Retina (tissue), 1 donor: ENCODE measurements at places on chromosomes 7 and 10.
A peak's percentile ranks its signal among the peaks of the same experiment; 100 is the strongest.

- no peak for DNase-seq
Observed at GRCh38 chr10:111996103-111996502, 187.5 kb downstream of the GPAM start.

DNA sequence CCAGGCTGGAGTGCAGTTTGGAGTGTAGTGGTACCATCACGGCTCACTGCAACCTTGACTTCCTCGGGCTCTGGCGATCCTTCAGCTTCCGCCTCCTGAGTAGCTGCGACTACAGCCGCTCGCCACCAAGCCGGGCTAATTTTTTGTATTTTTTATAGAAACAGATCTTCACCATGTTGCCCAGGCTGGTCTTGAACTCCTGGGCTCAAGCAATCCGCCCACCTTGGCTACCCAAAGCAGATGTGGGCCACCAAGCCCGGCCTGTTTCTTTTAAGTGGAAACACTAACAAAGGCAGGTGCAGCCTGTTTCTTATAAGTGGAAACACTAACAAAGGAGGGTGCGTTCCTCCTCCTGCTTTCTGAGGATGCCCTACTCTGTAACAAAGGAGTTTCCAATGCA is 18.2 kb downstream of the PRF1 start:
- DNase-seq, result no peak

DNA sequence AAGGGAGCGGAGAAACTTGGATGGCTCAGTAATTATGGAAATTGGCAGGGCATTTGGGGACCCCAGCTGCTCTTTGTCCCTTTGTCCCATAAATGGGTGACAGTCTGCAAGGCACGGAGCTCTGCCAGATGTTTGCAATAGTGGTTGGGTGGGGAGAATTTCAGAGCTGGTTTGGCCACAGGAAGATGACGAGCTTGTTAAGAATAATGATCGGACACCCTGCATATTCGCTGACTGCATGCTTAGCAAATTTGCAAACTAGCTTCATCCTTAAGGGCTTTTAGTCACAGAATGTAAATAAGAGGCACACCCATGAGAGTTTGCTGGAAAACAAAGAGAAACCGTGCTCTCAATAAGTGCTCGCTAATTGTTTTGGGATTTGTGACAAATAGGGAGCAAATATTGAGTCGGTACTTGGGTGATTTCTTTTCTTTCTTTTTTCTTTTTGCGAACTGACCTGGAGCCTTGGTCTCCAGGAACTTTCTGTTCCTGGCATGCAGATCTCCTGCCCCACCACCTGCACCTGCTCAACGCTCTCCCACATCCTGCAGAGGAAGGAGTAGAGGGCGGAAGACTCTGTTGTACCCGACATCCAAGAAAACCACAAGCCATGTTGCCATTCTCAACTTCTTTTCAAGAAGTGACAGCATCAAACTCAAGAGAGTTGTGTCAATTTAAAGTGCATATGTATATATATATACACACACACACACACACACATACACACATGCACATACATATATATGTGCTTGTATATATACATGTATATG is 238.9 kb downstream of the CAMK1D start:
- DNase-seq, result peak; percentile 12

DNA sequence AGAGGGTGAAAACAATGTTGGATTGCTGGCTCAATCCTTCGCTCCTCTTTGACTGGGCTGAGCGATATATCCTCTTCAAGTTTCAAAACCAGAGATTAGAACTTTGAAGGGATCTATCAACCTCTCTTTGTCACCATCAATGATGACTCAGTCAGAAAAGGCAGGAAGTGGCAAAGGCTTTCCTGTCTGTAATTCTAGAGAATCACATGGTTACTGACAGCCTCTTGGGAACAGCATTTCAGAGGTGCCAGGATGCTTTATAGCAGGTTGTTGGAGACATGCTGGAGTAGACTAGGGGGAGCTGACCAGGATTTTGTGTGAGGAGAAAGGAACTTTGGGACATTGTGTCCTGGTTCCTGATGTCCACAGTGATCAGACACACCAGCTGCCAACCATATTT is 81.3 kb downstream of the PRKCQ start:
- no peak for DNase-seq

DNA sequence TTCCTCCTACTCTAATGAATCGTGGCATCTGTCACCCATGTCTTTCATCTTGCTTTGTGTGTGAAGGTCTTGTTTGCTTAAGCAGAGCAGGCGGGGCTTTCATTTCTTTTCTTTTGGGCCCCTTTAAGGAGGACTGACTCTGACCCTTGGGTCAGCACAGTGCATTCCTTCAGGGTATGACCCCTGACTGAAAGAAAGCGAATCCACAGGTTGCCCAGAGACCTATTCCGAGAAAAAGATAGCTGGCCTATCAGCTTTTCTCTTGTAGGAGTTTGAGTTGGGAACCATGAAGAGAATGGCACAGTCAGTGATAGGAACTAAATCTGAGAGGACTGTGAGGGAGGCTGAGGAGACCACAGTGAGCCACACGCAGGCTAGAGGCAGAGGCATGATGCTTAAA is 193.2 kb upstream of the CDCA7L start:
- DNase-seq, result no peak

DNA sequence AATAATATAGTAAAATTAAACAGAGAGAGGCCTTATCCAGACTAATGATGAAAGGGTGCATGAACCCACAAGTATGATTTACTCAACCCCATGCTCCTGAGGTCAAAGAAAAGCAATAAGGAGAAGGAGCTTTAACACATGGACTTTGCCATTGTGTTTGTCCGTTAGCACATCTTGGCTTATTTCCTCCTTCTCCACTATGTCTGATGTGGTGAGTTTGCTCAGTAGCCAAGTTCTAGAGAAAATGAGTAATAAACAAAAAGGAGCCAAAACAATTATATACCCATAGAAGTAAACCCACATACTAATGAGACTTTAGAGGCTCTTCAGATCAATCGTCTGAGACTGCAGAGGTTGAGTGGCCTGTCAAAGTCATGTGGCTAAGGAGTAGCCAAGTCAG is 26.1 kb upstream of the ADD3 start:
- DNase-seq, result no peak

DNA sequence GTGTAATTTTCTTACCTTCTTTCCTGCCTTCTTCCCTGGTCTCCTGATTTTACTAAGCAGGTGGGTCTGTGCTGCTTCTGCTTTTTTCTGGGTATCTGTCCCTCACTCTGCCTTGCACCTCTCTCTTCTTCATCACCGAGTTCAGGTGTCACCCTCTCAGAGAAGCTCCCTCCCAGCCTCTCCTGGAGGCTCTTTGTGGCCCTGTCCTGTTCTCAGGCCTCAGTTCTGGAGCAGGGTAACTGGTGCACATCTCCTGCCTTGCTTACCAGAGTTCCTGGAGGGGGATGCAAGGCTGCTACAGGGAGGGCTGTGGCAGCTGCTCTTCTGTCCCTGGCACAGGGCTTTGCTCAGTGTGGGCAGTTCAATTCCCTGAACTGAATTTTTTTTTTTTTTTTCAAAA is 66.1 kb downstream of the RBM33 start:
- DNase-seq, result no peak

GRCh38 chr10:93746844-93747284 is 10.9 kb upstream of the LGI1 start:
- DNase-seq, result no peak

DNA sequence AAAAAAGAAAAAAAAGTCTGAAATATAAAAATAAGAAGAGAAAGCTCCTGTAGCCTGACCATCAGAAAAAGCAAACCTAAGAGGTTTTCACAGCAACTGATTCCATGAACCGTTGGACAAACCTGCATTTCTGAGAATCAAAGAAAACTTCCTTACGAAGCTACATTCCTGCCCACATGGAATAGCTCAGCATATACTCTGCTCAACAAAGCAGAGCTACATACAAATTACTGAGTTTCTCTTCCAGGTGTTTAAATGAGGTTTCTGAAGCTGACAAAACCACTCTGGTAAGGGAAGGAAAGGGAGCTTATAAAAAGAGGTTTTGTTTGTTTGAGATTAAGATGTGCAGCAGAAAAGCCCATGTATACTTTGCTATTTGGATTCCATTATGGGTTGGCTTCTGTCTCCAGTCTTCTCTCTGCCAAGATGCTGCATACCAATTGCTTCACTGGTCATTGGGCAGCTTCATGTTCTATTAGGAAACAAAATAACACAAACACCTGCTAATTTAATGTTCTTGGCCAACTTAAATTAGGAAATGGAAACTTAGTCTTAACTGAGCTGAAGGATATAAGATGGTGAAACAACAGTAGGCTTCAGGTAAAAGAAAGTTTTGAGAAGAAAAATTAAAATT is 314.1 kb downstream of the LRRTM3 start:
- DNase-seq, result no peak

GRCh38 chr7:151094675-151095074 is 8.4 kb downstream of the AGAP3 start:
- DNase-seq, result no peak

GRCh38 chr10:90481326-90481923 is 376.4 kb downstream of the HTR7 start:
- DNase-seq, result no peak

- DNase-seq, result no peak
Observed at GRCh38 chr7:116307253-116307652, 96.9 kb downstream of the TES start.

DNA sequence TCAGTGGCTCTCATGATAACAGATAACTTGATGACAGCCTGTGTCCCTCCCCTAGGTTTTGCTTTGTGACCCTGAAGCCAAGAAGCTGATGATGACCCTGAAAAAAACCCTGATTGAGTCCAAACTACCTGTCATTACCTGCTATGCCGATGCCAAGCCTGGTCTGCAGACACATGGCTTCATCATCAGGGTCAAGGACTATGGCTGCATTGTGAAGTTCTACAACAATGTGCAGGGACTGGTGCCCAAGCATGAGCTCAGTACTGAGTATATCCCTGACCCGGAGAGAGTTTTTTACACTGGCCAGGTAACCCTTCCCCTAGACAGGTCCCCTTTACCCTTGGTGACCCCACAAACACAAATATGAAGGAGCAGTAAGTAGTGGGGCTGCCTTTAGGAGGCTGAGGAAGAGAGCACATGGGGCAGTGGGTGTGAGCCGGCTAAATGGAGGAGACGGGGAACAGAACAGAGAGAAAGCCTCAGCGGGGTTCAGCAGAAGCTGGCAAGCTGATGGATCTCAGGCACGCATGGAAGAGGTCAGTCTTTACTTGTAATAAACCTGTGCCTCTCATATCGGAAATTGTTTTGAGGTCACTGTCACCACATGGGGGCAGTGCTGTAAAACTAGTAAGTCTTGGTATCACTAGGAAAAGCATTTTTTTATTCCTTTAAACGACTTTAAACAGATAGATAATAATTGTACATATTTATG is 20.2 kb downstream of the PDCD11 start:
- DNase-seq, result peak; percentile 31

DNA sequence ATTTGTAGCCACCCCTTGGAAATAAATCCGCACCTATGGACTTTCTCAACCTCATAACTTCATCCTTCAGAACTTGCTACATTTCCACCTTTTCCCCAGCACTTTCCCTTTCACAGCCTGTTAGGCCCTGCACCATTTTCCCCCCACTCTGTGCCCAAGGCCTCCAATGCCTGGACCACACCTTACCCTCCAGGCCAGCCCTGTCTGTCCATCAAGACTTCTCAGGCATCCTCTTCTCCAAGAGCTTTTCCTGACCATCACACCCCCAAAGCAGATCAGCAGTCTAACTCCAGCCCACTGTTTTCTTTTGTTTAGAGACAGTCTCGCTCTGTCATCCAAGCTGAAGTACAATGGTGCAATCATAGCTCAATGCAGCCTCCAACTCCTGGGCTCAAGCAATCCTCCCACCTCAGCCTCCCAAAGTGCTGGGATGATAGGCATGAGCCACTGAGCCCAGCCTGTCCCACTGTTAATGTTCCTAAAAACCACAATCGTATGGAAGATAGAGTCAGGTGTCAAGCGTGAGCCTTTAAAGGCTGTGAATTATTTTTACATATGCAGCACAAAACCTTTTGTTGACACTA is 116.8 kb downstream of the PARD3 start:
- DNase-seq, result no peak

GRCh38 chr7:22723637-22724036 is 3.4 kb upstream of the IL6 start:
- DNase-seq, result no peak

- DNase-seq, result no peak
Observed at GRCh38 chr7:69411018-69411417, 187.3 kb upstream of the AUTS2 start.

- no peak for DNase-seq
Observed at GRCh38 chr7:17042211-17042610, 160.4 kb upstream of the AGR3 start.

DNA sequence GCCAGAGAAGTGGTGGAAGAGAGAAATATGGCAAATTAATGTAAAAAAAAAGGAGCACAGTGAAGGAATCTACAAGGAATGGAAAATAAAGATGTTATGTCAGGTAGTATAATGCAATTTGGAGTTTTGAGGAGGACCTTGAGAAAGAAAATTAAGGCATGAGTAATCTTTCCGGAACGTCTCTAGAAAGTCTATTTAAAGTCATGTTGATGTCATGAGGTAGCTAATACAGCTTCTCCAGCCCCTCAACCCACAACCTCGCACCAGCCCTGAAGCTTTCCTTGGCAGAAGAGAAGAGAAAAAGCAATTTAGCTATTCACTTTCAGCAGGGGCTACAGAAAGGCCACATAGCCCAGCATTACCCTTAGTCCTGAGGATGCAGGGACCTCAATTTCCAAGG is 22.5 kb downstream of the TRDMT1 start:
- no peak for DNase-seq

- peak; percentile 73 for DNase-seq
Observed at GRCh38 chr10:25758041-25758457, 176.0 kb upstream of the MYO3A start.

GRCh38 chr10:33382921-33383713 is 48.6 kb upstream of the NRP1 start:
- no peak for DNase-seq

DNA sequence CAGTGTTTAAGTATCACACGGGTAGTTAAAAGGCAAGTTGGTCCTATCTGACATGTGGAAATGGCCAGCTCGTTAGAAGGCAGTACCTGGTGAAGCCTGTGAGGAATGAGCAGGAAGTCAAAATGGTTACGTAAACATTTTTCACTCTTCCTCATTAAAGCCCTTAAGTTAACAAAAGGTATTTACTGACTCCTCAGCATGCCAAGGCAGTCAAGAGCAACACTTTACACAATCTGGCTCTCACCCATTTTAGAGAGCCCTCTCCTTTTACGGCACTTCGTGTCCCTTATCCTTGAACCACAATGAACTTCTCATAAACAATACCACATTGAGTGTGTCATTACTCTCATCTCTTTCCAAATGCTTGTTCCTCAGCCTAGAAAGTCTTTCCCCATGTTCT is 11.0 kb upstream of the RSBN1L start:
- DNase-seq, result no peak

- no peak for DNase-seq
Observed at GRCh38 chr7:122394512-122394911, 90.0 kb upstream of the FEZF1 start.
